ENCODE measurements at places on chromosomes 4 and X.

GRCh38 chr4:110196206-110196870 lies 2.1 kb downstream of the ELOVL6 start:
- DNase-seq: peak; percentile 56

GRCh38 chr4:16217300-16218051 lies 8.8 kb downstream of the TAPT1 start:
- no peak for DNase-seq

DNA sequence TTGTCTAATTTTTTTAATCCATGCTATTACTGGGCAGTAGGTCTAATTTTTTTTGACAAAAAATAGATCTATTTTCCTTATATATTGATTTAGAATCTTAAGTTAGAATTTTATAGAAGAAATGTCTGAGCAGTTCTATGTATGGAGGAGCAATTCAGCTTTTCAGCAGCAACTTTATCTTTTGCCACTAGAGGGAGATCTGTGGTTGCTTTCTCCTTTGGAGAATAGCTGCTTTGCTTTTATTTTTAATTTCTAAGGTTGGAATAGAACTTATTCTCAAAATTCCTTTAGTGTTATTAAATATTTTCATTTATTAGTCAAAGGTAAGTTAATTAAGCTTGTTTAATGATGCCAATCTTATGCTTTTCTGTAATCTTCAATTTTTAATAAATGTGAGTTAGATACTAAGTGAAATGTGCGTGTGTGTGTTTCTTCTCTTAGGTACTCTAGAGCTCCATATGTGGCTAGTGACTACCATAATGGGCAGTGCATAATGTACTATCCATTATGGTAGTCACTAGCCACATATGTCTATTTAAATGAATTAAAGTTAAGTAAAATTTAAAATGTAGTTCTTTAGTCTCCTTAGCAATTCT lies 29.3 kb downstream of the FAM199X start:
- peak; percentile 24 for DNase-seq

DNA sequence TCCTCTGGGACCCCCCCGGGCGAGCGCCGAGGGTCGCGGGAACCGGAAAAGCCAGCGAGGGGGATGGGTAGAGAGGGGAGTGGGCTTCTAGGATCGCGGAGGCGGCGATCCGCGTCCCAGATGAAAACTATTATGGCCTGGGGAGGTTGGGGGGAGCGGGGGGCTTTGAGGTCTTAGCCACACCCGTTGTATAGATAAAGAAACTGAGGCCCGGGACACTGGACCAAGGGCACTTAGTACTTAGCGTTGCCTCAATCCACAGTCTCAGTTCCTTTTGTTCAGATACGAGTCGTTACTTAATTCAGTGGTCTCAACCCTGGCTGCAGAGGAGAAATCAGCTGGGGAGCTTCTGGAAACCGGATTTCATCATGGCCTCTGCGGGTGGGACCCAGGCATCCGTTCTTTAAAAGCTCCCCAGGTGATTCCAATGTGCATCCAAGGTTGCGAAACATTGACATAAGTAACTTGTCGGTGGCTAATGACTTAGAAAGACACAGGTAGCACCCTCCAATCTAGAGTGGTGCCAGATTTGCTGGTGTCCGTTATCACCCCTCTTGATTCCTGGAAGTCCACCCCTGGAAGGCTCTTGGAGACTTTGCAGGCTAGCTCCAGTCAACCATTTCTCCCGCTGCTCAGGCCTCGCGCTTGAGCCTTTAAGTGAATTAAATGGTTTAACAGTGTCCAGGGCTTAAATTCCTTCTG lies 90.7 kb downstream of the GEMIN8 start:
- DNase-seq: no peak

DNA sequence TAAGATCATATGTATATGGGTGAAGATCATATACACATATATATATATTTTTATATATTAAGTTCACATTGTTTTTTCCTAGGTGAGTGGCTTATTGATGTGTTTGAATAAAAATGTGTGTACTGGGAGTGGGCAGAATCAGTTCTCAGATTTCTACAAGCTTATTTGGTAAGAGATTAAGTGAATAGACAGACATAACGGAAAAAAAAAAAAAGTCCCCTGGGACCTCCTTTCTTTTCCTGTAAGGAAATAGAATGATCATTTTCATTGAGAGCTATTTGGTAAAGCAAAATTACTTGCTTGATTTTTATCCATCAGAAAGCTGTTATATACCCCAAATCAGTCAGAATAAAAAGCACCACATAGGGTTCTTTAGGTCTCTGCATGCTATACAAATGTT lies 597.7 kb downstream of the PCDH18 start:
- no peak for DNase-seq

Measured in activated CD8-positive, alpha-beta T cell treated with anti-CD3 and anti-CD28 coated beads, Interleukin-2, amount 10 ng/mL, durations not matched to agents 7 days and 5 days (primary cell).